Fibroblast of upper back skin (primary cell): ENCODE measurements at places on chromosomes 11 and 22.

- DNase-seq, result no peak
Measured at GRCh38 chr11:87002918-87003317, 34.8 kb upstream of the TMEM135 start.

- DNase-seq, result no peak
Measured at GRCh38 chr22:19350476-19350859, 58.9 kb upstream of the CLTCL1 start.

DNA sequence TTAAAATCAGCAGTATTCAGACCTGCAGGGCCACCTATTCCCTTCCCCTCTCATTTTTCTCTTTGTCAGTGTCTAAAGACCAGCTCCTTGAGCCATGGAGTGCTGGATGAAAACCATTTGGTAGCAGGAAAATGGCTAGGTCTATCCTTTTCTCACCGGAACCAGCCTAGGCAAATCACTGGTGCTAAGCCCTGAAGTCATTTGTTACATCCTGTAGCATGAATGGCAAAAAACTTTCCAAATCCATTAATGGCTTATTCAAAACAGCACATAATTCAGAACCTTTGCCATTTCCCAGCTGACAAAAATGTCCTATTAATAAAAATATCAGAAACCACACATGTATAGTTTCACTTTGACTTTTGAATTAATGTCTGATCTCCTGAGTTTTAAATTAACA is 209.5 kb upstream of the E2F8 start:
- no peak for DNase-seq

GRCh38 chr22:33699176-33699575 is 221.1 kb downstream of the LARGE1 start:
- DNase-seq, result peak; percentile 64

DNA sequence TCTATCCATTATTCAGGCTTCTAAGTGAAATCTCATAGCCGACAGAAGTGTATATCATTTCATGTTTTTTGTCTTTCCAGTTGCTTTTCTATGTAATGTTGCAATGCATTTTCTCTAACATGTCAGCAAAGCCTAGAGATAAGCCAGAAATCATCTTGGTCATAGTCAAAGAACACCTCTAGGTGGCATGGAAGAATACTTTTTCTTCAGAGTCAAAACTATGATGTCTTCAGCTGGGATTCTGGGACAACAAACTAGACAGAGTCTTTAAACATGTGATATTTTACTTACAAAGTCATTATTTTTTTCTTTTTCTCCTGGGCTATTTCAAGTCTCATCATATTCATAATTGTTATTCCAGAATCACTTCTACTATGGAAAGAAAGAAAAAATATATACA is 4.4 kb downstream of the GAS2 start:
- DNase-seq, result no peak

GRCh38 chr22:37749831-37750595 is 53.2 kb downstream of the TRIOBP start:
- peak; percentile 45 for DNase-seq

- no peak for DNase-seq
Measured at GRCh38 chr22:25818541-25818940, 76.6 kb downstream of the MYO18B start.

GRCh38 chr11:44816761-44817160 is 90.0 kb downstream of the TSPAN18 start:
- DNase-seq, result no peak

DNA sequence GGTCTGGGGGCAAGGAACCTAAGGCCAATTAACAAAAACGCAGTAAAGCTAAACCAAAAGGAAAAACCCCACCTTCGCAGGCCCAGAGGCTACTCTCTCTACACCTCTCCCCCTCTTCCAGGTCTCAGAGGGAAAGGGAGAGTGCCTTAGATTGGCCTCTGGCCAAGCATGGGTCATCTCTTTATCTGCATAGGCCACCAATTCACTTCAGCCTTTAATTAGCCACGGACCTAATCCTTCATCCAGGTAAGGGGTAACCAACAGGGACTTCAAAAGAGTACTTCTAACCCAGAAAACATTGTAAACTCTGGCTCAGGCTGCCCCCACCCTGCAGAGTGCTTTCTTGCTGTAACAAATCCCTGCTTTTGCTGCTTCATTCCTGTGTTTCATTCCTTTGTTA is 9.4 kb downstream of the VSTM5 start:
- DNase-seq, result no peak
